HS-5 (cell line): ENCODE measurements at places on chromosomes 7 and 10.
A peak's percentile ranks its signal among the peaks of the same experiment; 100 is the strongest.

GRCh38 chr10:72692994-72693781 is 1.2 kb downstream of the MCU start:
- no peak for DNase-seq

DNA sequence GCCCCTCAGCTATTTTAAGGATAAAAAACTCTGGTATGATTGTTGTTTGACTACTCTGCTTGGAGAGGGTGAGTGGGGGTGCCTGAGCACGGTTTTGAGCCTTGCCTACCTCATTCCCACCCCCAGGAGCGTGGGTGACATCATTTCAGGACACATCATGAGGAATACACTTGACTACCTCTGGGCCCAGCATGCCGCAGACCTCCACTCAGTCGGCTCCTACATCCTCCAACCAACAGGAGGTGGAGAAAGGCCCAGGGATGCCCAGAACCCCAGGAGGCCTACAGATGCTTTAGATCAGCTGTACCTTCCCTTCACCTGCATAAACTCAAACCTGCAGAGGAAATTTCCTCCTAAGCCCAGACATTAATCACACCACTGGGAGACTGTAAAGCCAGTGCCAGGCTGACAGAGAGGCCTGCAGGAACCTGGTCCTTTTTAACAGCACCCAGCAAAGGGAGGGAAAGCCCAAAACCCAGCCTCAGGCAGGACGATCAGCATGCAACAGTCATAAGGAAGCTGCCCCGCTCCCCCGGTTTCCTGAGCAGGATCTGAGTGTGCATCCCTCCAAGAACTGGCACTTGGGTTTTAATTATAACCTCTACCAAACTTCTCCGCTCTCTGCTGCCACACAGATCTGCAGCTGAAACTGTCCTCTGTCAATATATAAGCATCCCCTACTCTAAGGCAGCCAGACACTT is 61.7 kb upstream of the ZNRF2 start:
- DNase-seq, result no peak

DNA sequence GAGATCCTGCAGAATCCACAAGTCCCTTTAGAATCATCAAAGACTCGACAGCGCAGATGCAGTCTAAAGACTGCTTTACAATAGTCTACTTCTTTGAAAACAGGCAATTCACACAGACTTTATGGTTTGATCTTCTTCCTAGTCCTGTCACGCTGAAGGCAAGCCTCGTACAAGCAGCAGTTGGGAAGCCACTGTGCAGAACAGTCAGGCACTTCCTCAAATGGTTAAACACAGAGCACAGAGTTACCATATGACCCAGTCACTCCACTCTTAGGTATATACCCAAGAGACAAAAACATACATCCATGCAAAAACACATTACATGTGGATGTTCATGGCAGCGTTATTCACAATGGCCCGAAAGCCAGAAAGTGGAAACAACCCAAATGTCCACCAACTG is 41.4 kb downstream of the LRRC20 start:
- no peak for DNase-seq

- DNase-seq, result no peak
Measured at GRCh38 chr7:103380395-103381191, 33.1 kb downstream of the PSMC2 start.

DNA sequence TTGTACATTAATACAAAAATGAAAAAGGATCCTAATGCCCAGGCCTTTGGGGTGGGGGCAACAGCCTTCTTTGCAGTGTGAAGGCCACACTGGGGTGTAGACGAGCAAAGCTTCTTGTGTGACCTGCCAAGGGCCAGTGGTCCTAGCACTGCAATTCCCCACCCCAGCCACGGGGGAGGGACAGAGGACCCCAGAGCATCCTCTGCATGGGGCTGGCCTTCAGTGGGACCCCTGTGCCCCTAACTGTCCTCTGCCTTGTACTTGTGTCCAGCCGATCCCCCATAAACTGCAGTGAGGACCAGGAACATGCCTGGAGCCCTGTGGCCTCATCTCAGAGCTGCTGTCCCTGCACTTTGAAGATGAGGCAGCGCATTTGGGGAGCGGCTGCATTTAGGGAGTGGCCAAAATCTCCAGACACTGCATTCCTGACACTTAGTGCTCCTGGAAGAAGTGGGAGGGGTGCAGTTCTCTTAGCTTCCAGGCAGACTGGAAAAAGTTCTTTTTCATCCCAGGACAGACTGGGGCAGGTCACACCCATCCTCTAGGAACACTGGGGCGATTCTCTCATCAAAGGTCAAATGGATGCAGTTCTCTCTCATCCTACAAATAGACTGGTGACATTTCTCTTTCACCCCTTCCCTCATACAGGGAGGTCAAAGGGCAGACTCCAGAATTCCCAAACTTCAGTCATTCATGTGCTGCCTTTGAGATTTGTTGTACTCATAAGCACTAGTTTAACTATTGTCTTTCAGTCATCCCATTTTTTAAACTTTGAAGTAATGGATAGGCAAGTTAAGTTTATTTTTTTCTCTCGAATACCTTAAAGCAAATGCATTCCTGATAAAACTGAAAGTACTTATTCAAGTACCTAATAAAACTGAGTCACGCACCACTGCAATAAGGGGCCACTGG is 922 bp upstream of the MYO1G start:
- no peak for DNase-seq

- DNase-seq, result no peak
Measured at GRCh38 chr7:128833148-128833945, 3.1 kb downstream of the FLNC start.

DNA sequence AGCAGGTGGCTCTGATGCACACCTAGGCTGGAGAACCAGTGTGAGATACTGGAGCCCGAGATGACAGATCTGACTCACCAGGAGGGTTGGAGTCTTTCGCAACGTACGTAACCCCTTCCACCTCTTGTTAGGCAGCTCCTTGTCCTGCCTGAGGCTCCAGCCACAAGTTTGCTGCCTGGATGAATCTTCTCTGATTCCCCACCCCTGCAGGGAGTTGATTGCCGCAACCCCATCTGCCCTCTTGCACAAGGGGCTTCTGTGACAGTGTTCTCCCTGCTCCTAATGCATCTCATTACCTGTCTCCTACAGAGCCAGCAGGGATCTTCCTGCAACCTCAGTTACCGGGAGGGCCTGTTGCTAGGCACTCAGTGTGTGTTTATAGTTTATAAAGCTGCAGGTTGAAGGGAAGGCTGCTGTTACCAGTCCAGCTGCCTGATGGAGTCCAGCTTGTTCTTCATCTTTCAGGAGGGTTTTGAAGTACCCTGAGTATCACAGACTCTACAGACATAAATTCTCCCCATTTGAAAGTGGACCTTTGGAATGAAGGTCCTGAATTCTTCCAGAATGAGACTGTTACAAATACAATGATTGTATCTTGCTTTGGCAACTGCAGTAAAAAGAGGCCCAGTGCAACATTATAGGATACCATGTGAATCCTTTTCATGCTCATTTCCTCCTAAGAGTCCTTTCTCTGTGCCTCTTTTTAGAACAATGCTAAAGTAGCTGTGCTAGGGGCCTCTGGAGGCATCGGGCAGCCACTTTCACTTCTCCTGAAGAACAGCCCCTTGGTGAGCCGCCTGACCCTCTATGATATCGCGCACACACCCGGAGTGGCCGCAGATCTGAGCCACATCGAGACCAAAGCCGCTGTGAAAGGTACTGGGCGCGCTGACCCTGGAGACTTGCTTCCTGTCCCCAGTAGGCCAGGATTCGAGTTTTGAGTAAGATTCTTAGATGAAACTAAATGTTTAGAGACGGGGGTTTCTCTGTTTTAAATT is 6.5 kb downstream of the MDH2 start:
- DNase-seq, result no peak

- DNase-seq, result no peak
Measured at GRCh38 chr10:71302874-71303568, 16.0 kb upstream of the SLC29A3 start.

GRCh38 chr10:99915414-99915813 is 94.3 kb downstream of the DNMBP start:
- DNase-seq, result no peak

DNA sequence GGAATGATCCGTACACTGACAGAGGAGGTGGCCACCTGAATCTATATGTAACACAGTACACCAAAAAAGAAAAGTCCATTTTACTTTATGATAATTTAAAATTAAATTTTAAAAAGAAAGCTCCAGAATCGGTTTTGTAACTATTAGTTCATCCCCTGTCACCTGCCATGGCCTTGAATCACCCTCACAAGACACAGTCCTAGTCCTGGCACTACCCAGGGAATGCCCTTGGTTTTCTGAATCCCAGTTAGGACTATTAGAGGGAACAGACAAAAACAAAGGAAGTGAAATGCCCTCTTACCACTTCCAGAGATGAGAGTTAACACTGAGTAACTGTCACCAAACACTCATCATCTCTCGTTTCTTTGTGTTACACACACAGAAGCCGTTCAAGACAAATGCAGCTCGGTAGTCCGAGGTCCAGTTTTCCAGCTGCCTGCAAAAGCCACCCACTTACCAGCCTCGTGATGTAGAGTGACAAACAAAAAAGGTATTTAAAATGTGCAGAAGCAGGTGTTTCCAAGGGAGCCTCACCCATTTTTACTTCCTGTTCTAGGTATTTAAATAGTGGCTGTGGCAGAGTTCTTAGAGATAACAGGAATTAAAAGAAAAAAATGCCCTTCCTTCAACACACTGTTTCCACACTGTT is 6.1 kb downstream of the PTPRN2 start:
- DNase-seq, result no peak

DNA sequence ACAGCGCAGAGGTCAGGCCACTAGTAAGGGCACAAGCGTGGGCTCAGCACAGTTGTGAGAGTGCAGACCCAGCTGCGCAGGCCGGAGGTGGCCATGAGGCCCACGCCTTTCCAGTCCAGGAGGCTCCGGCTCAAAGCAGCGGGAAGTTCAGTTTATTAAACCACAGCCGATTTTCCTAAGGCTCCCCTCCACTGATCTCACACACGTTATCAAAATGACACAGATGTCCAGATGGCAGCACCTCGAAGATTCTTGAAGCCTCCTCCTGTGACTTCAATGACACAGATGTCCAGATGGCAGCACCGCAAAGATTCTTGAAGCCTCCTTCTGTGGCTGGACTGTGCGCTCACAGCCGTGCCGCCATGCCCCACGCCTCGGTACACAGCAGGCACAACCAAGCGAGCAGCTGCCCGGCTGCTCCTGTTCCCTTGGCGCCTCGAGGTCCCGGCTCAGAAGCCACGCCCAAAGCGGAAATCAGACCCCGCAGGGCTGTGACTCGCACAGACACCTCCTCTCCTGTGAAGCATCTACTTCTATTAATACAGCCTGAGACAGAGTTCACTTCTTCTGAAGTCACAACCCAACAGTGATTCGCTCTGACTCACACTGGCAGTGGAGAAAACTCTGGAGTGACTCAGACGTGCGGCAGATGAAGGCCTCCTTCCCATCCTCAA is 122.7 kb downstream of the MAD1L1 start:
- peak; percentile 90 for DNase-seq

GRCh38 chr7:31126976-31127375 is 74.9 kb downstream of the ADCYAP1R1 start:
- DNase-seq, result no peak

DNA sequence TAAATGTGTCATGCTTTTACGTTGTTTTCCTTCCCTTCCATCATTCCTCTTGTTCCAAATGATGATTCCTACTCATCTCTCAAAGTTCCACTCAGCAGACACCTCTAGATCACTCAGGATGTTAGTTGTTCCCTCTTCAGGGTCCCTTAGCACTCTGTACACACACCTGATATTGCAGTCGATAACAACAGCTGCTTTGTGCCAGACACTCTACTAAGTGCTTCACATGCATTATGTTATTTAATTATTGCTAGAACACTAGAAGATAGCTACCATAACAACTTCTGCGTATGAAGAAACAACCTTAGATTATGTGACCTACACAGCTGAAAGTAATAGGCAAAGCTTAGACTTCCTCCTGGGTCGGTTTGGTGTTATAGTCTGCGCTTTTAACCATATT is 29.6 kb downstream of the PCBD1 start:
- DNase-seq, result no peak

GRCh38 chr7:4791738-4792536 is 16.5 kb downstream of the AP5Z1 start:
- DNase-seq, result no peak

DNA sequence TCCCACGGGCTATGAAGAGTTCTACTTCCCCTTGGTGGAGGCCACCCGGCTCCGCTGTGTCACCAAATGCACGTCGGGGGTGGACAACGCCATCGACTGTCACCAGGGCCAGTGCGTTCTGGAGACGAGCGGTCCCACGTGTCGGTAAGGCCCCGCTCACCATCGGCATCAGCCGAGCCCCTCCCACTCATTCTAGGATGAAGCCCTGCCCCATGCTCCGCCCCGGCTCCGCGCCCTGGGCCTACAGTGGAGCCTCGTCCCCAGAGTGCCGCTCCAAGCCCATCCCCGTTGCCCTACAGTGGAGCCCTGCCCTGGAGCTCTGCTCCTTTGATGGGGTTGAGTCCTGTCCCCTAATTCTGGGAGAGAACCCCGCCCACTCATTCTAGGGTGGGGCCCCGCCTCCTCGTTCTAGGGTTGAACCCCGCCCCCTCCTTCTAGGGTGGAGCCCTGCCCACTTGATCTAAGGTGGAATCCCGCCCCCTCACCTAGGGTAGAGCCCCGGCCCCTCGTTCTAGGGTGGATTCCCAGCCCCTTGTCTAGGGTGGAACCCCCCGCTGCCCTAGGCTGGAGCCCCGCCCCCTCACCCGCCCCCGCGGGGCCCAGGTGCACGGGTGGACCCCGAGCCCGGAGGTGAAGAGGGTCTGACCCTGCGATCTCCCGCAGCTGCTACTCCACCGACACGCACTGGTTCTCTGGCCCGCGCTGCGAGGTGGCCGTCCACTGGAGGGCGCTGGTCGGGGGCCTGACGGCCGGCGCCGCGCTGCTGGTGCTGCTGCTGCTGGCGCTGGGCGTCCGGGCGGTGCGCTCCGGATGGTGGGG is 3.4 kb upstream of the MUC12 start:
- DNase-seq, result no peak

DNA sequence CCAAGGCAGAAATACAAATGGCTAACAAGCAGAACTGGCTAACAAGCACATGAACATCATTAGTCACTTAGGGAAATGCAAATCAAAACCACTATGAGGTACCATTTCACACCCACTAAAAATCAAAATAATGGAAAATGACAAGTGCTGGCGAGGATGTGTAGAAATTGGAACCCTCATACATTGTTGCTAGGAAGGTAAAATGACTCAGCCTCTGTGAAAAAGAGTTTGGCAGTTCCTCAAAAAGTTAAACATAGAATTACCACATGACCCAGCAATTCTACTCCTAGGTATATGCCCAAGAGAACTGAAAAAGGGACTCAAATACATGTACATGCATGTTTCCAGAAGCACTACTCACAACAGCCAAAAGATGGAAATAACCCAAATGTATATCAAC is 52.8 kb upstream of the ANAPC16 start:
- peak; percentile 14 for DNase-seq
